Thoracic aorta (tissue), 2 donors: ENCODE measurements at places on chromosomes 11 and 22.

GRCh38 chr11:33657757-33658156 lies 42.9 kb downstream of the C11orf91 start:
- no peak for DNase-seq
- H3K4me1 ChIP-seq = no peaks in the 10 kb centered on the region
- no peak overlapping the region for H3K27ac ChIP-seq
- no peaks in the 10 kb centered on the region for H3K27me3 ChIP-seq

- no peaks in the 10 kb centered on the region for H3K4me1 ChIP-seq
- no peak for DNase-seq
- H3K36me3 ChIP-seq = no peaks in the 10 kb centered on the region
- peak overlapping the region; percentile 49 for H3K4me3 ChIP-seq
These were observed 94.3 kb downstream of the SLC17A6 start for GRCh38 chr11:22432291-22433093.

GRCh38 chr11:107916671-107917241 lies 11.5 kb upstream of the RAB39A start:
- no peak for DNase-seq
- no peaks in the 10 kb centered on the region for H3K36me3 ChIP-seq
- no peaks in the 10 kb centered on the region for H3K27me3 ChIP-seq
- H3K4me1 ChIP-seq = no peaks in the 10 kb centered on the region
- H3K4me3 ChIP-seq = no peak overlapping the region
- no peak overlapping the region for H3K27ac ChIP-seq

DNA sequence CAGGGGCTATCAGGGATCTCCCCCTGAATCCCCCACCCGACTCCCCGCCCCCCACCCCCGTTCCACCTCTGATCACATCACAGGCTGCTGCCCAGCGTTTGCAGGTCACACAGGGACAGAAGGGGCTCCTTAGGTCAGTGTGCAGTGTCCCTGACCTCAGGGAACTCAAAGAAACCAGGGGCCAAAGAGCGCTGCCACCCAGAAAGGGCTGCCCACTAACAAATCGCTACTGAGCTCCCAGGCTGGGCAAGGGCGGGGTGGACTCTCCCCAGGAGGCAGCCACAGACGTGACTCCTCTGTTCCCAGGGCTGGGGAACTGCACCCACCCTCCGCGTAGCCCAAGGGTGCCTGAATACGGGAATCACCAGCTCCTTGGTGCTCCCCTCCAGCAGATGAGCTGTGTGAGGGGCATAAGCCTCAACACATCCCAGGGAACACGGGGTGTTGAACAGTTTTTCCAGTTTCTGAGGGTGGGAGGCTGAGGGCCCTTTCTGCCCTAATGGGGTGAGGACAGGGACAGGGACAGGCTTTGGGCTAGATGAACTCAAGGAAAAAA lies 9.9 kb upstream of the POLDIP3 start:
- H3K4me1 ChIP-seq = peaks cover 24% of the 10 kb centered on the region
- peaks cover 68% of the 10 kb centered on the region for H3K36me3 ChIP-seq
- H3K27ac ChIP-seq = peak overlapping the region; percentile 54
- no peak for DNase-seq

DNA sequence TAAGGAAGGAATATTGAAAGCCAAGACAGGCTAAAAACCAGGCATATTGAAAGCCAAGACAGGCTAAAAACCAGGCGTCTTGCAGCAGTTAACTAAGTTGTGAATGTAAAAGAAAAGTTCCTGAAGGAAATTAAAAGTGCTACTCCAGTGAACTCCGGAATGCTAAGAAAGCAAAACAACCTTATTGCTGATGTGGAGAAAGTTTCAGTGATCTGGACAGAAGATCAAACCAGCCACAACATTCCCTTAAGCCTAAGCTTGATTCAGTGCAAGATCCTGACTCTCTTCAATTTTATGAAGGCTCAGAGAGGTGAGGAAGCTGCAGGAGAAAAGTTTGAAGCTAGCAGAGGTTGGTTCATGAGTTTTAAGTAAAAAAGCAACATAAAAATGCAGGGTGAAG lies 51.4 kb downstream of the PACS1 start:
- DNase-seq = no peak
- H3K4me1 ChIP-seq = peaks cover 16% of the 10 kb centered on the region
- H3K27ac ChIP-seq = no peak overlapping the region
- H3K36me3 ChIP-seq = no peaks in the 10 kb centered on the region
- H3K4me3 ChIP-seq = no peak overlapping the region

DNA sequence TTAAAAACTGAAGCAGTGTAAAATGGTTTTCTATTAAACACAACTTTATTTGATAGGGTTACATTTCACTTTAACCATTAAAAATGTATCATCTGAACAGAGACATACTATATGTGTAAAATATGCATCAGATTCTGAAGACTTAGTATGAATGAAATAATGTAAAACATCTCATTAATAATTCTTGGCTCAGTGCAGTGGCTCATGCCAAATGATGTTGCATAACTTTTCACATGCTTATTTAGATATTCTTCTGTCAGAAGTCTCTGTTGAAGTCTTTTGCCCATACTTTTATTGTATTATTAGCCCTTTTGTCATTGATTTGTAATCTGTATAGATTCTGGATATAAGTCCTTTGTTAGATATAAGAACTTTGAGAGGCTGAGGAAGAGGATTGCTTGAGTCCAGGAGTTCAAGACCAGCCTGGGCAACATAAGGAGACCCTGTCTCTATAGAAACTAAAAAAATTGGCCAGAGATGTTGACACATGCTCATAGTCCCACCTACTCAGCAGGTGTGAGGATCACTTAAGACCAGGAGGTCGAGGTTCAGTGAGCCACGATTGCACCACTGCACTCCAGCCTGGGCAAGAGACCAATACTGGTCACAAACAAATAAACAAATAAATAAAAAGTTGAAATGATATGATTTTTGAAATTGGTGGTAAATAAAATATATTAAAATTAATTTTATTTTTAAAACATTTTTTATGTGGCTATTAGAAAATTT lies 73.8 kb upstream of the PARVA start:
- no peaks in the 10 kb centered on the region for H3K4me1 ChIP-seq
- no peak for DNase-seq
- no peak overlapping the region for H3K27ac ChIP-seq
- no peak overlapping the region for H3K4me3 ChIP-seq
- no peaks in the 10 kb centered on the region for H3K27me3 ChIP-seq

- DNase-seq = no peak
- peaks cover 36% of the 10 kb centered on the region for H3K4me1 ChIP-seq
- no peaks in the 10 kb centered on the region for H3K27me3 ChIP-seq
- peak overlapping the region; percentile 60 for H3K27ac ChIP-seq
These were observed 350.2 kb upstream of the PITPNB start for GRCh38 chr22:28269277-28269676.

- peak overlapping the region; percentile 51 for H3K27ac ChIP-seq
- H3K36me3 ChIP-seq = peaks cover 19% of the 10 kb centered on the region
- H3K4me1 ChIP-seq = peaks cover 38% of the 10 kb centered on the region
These were observed 24.1 kb downstream of the NEAT1 start for GRCh38 chr11:65446446-65447277.

DNA sequence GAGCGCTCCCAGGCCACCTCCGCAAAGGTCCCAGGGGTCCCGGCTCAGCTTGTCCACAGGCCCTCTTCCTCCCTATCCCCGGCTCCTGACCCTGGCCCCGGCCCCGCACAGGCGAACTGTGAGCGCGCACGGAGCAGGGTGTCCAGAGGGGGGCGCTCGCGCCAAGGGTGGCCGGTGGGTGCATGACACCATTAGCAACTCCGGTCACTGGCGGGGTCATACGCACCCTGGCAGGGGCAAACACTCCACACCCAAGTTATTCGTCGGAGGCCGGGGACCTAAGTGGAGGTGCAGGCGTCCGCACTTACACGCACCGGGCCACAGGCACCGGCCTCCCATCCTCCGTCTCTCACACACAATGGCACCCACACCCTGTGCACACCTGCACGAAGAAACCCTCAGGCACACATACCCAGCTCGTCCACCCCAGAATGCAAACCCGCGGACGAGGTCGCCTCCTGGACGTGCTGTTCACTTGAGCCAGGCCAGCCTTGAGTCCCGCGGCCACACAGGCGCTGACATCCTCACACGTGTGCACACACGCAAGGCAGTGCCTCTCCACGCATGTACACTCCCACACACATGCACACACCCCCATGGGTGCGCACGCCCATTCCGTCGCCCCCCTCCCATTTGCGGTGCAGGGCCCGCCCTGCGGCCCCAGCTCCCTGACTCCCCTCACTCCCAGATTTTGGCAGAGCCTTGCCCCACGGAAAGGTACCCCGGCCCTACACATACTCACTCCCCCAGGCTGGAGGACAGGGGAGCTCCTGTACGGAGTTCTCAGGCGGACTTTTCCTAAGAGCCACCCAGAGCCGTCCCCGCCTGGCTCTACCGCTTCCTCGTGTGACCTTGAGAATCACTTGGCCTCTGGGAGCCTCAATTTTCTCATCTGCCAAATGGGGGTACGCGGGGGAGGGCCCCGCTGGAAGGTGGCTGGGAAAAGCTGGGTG lies at the start of gene RASGRP2:
RASGRP2 (minus strand) TSS at position 552 of the 953 bp plus-strand sequence. CDS start 1,276 bp downstream, outside the sequence.
- peak within 1 kb of the TSS; percentile 97 for H3K27ac ChIP-seq
- H3K27me3 ChIP-seq = no peaks in the 10 kb centered on the region
- DNase-seq = peak; percentile 57
- peak within 1 kb of the TSS; percentile 79 for H3K4me3 ChIP-seq
- peaks cover 23% of the 10 kb centered on the region for H3K4me1 ChIP-seq
- no peaks in the 10 kb centered on the region for H3K36me3 ChIP-seq

- H3K36me3 ChIP-seq = no peaks in the 10 kb centered on the region
- no peak overlapping the region for H3K4me3 ChIP-seq
- H3K4me1 ChIP-seq = no peaks in the 10 kb centered on the region
- no peaks in the 10 kb centered on the region for H3K27me3 ChIP-seq
- H3K27ac ChIP-seq = no peak overlapping the region
These were observed 13.6 kb upstream of the PHF21B start for GRCh38 chr22:45023431-45023830.

DNA sequence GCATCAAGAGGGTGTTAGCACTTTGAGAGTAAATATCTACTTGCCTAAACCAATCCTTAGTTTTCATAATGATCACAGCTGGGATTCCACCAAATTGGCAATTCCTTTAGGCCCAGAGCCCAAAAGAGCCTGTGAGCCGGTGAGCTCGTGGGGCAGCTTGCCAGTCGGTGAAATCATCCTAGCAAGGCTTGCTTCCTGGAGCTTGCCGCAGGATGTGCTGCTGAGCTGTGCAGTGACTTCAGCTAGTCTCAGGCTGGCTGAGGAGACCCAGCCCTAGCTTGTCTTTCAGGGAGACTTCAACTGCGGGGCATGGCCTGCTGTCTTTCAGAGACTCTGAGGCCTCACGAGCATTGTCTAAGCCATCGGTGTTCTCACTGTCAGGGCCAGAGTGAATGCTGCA lies 73.6 kb upstream of the SUSD2 start:
- no peaks in the 10 kb centered on the region for H3K27me3 ChIP-seq
- H3K36me3 ChIP-seq = no peaks in the 10 kb centered on the region
- H3K4me1 ChIP-seq = peaks cover 10% of the 10 kb centered on the region
- peak overlapping the region; percentile 75 for H3K27ac ChIP-seq
- DNase-seq = peak; percentile 79
- no peak overlapping the region for H3K4me3 ChIP-seq

GRCh38 chr11:17639091-17639490 lies 80.3 kb upstream of the MYOD1 start:
- H3K36me3 ChIP-seq = no peaks in the 10 kb centered on the region
- no peak overlapping the region for H3K4me3 ChIP-seq
- no peaks in the 10 kb centered on the region for H3K4me1 ChIP-seq
- no peaks in the 10 kb centered on the region for H3K27me3 ChIP-seq

GRCh38 chr22:28019360-28019759 lies 100.3 kb upstream of the PITPNB start:
- H3K27ac ChIP-seq = no peak overlapping the region
- H3K36me3 ChIP-seq = no peaks in the 10 kb centered on the region
- H3K4me1 ChIP-seq = no peaks in the 10 kb centered on the region
- H3K27me3 ChIP-seq = no peaks in the 10 kb centered on the region
- H3K4me3 ChIP-seq = no peak overlapping the region
- DNase-seq = no peak

DNA sequence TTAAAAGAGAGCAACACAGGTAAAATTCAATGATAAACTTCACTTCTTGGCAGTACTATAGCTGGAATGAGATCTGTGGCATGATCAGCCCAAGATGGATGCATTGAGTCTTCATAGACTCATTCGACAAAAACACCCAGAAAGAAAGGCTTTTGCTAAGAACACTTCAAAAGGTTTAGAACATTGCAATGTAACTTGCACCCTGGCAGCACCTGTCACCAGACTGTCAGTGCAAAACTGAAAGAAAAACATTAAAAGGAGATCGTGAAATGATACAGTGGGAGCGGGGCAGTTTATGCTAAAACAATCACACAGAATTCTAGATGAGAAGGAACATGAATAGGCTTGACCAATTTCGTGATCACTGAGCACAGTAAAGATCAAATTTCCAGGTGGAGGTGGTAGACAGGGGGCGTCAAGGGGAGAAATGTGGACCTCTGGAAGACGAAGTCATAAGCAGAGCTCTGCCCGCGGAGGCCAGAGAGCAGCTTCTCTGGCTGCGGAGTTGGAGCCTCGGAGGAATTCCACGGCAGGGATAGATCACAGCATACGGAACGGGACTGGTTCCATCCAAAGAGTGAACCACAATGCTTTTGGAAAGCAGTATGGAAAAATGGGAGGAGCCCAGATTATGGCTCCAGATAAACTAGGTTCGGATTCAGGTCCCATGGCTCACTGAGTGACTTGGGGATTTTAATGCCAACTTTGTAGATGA lies 11.9 kb downstream of the VSIG10L2 start:
- no peaks in the 10 kb centered on the region for H3K4me1 ChIP-seq
- DNase-seq = no peak
- H3K27ac ChIP-seq = no peak overlapping the region
- no peaks in the 10 kb centered on the region for H3K36me3 ChIP-seq
- H3K27me3 ChIP-seq = no peaks in the 10 kb centered on the region

- H3K27me3 ChIP-seq = no peaks in the 10 kb centered on the region
- H3K4me1 ChIP-seq = peaks cover 20% of the 10 kb centered on the region
- no peak overlapping the region for H3K27ac ChIP-seq
- H3K36me3 ChIP-seq = no peaks in the 10 kb centered on the region
- H3K4me3 ChIP-seq = no peak overlapping the region
These were observed 31.7 kb downstream of the TEAD1 start for GRCh38 chr11:12705874-12706273.

GRCh38 chr11:2813141-2813908 lies 72.2 kb downstream of the CDKN1C start:
- no peaks in the 10 kb centered on the region for H3K36me3 ChIP-seq
- no peak overlapping the region for H3K4me3 ChIP-seq
- H3K27me3 ChIP-seq = no peaks in the 10 kb centered on the region
- no peaks in the 10 kb centered on the region for H3K4me1 ChIP-seq
- no peak for DNase-seq
- H3K27ac ChIP-seq = no peak overlapping the region

- H3K27me3 ChIP-seq = no peaks in the 10 kb centered on the region
- no peaks in the 10 kb centered on the region for H3K4me1 ChIP-seq
- H3K36me3 ChIP-seq = no peaks in the 10 kb centered on the region
- no peak for DNase-seq
These were observed 558.1 kb downstream of the ETS1 start for GRCh38 chr11:128029219-128029722.
